ENCODE measurements at places on chromosomes 16 and 17.
A peak's percentile ranks its signal among the peaks of the same experiment; 100 is the strongest.

DNA sequence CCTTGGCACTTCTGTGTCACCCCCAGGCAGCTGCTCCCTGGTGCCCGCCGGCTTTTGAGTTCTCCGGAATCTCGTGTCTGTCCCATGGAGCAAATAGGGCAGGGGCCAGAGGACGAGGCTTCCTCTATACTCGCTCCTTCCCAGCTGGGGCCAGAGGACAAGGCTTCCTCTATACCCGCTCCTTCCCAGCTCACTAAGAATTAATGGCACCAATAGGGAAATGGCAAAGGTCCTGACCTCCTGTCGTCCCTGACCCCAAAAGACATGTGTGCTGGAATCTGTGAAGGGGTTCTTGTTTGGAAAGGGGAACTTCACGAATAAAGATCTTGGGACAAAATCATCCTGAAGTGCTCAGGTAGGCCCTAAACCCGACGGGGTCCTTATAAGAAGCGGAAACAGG is 7.6 kb downstream of the SGSH start:
- DNase-seq = no peak

DNA sequence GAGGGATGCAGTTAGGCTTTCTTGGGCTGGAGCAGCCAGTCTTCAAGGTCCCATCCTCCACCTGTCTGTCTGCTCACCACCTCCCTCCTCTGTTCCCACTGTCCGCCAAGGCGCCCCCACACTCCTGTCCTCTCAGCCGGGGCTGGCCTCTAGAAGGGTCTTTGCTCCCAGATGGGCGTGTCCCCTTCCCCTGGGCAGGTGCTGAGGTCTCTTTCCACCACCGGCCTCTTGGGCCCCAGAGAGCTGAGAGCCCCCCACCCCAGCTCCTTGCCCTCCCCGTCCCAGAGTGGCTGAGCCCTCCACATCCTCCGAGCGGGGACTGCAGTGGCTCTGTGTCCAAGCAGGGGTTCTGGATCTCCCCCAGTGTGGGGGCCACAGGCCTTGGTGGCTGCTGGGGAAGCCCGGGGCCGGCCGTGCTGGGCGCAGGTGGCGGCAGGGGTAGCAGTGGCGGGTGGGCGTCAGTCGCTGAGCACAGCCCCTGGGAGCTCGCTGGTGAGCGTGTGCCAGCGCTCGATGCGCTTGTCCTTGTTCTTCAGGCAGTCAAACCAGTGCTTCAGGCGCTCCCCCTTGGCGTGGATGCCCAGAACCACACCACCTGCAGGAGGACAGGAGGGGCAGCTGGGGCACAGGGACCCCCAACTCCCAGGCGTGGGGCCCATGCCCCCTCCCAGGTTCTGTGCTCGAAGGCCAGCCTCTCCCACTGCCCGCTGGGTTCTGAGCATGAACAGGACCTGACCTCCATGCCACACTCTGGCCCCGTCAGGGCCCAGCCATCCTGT is 9.8 kb downstream of the SCGB1C2 start:
- no peak for DNase-seq

- DNase-seq = no peak
Observed at GRCh38 chr17:45038728-45039634, 12.5 kb downstream of the DCAKD start.

- DNase-seq = no peak
Observed at GRCh38 chr17:20089756-20090547, 80.8 kb downstream of the SPECC1 start.

- DNase-seq = no peak
Observed at GRCh38 chr16:63613701-63614100, 1508.2 kb downstream of the CDH11 start.

DNA sequence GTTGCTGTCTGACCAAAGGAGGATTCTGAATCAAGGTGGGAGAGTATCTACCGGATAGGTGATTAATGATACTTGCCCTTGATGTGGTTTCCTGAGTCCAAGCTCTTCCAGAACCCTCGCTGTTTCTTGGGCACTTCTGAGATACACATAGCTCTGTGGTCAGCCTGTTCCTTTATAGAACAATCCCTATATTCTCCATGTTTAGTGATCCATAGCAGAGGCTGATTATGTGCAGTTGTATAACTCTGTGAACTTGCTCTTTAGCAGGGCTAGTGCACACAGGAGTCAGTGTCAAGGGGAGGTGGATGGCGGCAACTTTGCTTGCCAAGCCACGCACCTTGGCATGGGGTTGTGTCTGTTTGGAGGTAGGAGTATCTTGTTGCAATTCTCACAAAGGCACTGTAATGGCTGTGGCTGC is 36.1 kb downstream of the ARL4D start:
- no peak for DNase-seq

GRCh38 chr17:45918241-45918745 is 23.9 kb downstream of the MAPT start:
- DNase-seq = no peak

- no peak for DNase-seq
Observed at GRCh38 chr16:72120026-72120425, 26.4 kb downstream of the DHX38 start.

- DNase-seq = no peak
Observed at GRCh38 chr17:39648616-39649366, 11.8 kb downstream of the STARD3 start.

DNA sequence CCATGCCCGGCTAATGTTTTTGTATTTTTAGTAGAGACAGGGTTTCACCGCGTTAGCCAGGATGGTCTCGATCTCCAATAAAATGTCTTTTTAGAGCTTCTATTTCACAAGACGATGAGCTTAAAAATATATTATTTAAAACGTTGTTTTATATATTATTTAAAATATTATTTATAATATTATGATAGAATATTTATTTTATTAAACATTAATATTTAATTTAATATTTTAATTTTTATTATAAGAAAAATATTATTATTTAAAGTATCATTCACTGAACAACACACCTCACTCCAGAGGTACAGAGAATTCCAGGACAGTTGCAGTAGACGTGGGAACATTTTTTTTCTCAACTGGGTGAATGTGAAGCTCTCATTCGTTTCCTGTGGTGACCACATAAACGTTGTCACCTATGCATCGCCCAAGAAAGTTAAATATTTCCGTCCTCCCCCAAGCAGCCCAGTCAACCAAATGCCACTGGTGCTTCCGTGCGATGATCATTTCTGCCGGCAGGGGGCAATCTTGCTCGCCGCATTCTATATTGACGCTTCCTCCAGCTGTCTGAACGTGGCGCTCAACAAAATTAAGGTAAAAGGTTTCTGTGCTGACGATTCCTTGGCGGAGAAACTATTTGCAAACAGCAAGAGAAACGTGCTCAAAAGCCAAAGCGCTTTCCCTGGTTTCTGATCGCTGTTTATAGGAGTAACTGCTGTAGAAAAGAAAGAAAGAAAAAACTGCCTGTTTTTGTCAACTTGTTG is 41.7 kb upstream of the PRSS54 start:
- DNase-seq = peak; percentile 80

- no peak for DNase-seq
Observed at GRCh38 chr17:70321352-70321751, 152.0 kb downstream of the KCNJ2 start.

DNA sequence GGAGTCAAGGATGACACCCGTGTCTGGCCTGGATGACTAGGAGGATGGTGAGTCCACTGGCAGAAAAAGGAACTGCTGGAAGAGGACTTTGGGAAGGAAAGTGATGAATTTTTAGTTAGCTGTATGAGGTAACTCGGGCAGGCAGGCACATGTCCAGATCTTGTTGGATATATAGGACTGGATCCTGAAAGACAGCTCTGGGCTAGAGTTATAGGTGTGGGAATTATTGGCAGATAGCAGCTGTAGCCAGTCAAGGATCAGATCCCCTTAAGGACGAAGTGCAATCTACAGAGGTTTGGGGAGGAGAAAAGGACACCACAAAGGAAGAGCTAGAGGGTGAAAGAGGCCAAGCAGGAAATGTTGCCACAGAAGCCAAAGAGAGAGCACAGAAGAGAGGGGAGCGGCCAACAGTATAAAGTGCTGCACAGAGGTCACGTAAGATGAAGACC is 10.1 kb downstream of the CYB5D1 start:
- no peak for DNase-seq

DNA sequence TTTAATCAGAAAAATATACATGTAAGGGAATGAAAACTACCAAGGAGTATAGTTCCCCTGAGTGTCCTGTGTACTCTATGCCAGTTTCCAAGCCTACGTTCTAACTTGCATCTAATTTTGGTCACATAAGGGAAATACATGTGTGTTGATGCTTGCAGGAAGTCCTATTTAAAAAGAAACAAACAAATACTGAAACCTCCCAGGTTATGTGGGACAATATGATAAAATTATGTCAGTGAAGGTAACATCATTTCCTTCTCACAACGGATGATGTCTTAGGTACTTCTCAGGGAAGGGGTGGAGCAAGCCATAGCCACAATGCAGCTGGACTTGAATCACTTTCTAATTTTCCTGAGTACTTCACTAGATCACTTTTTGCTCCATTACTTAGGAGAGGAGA is 115.9 kb downstream of the ZFHX3 start:
- DNase-seq = no peak

GRCh38 chr16:47780213-47780875 is 319.2 kb downstream of the PHKB start:
- DNase-seq = no peak

DNA sequence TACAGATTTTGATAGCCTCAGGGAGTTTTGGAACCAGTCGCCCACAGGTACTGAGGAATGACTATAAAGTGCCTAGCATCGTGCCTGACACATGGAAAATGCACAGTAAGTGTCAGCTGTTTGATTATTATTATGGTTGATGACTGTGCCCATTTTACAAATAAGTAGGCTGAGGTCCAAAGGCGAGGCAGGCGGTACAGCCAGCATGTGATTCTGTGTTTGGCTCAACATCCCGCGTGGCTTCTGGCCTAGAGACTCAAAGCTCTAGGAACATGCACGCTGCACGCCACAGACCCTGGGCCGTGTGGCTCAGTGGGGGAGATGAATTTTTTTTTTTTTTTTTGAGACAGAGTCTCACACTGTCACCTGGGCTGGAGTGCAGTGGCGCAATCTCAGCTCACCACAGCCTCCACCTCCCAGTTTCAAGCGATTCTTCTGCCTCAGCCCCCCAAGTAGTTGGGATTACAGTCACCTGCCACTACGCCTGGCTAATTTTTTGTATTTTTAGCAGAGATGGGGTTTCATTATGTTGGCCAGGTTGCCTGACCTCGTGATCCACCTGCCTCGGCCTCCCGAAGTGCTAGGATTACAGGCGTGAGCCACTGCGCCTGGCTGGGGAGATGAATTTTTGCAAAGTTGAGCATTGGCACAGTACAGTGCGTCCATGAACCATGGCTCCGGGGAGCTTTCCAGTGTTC is 57.7 kb downstream of the NKD1 start:
- no peak for DNase-seq

- no peak for DNase-seq
Observed at GRCh38 chr17:7555320-7555948, 3.1 kb upstream of the TNFSF13 start.

DNA sequence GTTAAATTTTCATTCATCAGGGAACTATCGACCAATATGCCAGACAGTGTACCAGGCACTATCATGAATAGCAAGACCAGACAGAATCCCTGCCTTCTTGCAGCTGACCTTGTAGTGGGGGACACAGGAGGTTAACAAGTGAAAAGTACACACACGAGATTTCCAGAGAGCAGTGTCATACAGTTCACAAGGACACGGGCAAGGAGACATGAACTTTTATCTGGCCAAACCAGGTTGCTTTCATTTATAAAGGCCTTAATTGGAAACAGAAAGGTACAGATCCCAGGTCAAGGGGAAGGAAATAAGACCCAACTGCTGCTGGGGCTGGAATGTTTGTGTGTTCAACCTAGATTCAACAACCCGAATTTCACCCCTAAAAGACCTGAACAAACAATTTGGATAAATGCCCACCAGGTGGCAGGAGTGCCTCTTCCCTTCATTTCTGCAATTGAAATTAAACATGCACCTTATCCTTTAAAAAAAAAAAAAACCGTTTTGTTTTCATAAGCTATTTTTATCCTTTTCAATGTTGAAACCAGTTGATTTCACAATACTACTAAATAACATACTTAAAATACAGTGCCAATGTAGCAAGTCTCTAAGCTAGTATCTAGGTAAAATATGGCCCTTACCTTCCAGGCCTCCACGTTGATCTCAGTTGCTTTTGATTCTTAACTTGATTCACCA is 65.9 kb downstream of the EMP2 start:
- peak; percentile 42 for DNase-seq

GRCh38 chr16:11948819-11949218 is 7.0 kb upstream of the NPIPB2 start:
- DNase-seq = no peak

DNA sequence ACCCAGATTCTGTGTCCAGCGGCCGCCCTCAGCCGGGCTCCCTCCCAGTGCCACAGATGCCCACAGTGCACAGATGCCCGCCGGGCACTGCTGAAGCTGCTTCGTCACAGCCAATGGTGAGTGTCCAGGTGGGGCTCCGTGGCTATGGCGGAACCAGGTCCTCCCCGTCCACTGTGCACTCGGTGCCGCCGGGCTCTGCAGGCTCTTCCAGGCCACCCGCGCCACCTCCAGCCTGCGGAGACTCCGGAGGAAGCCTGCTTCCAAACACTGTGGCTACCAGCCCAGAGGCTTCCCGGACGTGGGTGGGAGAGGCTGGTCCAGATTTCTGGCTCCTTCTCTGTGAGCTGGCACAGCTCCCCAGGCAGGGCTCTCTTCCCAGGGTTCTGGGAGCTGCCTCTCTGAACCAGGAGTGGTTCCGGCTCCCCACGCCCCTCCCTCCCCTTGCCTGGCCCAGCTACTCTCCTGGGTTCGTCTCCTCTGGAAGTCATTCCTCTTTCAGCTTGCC is 2.8 kb upstream of the PYCR1 start:
- DNase-seq = no peak

- DNase-seq = no peak
Observed at GRCh38 chr17:44773140-44773539, 14.4 kb downstream of the ADAM11 start.

DNA sequence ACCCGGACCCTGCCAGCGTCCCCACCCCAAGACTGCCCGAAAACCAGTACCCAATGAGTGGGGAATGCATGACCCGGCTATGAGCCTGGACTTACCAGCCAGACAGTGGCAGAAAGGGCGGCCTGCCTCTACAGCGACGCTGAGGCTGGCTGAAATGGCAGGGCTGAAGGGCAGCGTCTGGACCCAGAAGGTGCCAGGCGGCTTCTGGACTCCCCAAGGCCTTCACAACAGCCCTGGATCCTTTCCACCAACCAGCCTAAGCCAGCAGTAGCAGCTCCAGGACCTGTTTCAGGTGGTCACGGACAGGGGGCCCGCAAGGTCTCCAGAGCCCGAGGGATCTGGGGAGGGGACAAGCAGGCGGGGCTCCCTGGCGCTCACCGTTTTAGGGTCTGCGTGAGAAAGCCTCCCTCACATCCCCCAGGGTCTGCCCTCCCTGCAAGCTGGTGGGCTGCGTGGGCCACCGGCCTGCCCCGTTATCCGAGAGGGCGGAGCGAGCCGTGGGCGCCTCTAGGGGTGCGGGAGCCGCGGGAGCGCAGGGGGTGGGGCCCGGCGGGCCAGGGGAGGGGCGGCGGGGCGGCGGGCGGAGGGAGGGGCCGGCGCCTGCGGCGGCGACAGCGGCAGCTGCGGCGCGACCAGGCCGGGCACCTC is at the start of gene RIPOR1:
Gene RIPOR1 (plus strand): TSS at position 608 of the 648 bp plus-strand sequence. CDS start 9,618 bp downstream, outside the sequence.
- no peak for DNase-seq
